ENCODE measurements at places on chromosomes 6 and 20. TPM values are rescaled to one million over a fixed set of nuclear protein-coding genes. Genes with fewer than 3 reads are reported as not detected.

- no peak for DNase-seq
These were observed 11.8 kb upstream of the CCN5 start for GRCh38 chr20:44703183-44703925.

DNA sequence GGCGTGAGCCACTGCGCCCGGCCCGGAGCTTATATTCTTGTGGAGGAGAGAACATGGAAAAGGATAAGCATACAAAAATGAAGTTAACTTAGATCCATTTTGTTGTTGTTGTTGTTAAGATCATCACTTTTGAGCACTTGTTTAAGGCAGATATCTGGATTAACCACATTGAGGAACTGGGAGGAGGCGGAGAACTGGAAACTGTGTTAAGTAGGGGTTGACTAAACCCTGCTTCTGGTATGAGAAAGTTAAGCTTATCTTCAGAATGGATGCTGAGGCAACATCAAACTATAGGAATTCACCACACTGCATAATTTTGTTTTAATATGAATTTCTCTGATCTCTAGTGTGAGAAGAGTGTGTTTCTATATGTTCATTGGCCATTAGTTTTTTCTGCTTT, 57.6 kb downstream of the GCNT2 start:
- DNase-seq: no peak

The PLCB4 gene
- 3.2 TPM for total RNA-seq

DNA sequence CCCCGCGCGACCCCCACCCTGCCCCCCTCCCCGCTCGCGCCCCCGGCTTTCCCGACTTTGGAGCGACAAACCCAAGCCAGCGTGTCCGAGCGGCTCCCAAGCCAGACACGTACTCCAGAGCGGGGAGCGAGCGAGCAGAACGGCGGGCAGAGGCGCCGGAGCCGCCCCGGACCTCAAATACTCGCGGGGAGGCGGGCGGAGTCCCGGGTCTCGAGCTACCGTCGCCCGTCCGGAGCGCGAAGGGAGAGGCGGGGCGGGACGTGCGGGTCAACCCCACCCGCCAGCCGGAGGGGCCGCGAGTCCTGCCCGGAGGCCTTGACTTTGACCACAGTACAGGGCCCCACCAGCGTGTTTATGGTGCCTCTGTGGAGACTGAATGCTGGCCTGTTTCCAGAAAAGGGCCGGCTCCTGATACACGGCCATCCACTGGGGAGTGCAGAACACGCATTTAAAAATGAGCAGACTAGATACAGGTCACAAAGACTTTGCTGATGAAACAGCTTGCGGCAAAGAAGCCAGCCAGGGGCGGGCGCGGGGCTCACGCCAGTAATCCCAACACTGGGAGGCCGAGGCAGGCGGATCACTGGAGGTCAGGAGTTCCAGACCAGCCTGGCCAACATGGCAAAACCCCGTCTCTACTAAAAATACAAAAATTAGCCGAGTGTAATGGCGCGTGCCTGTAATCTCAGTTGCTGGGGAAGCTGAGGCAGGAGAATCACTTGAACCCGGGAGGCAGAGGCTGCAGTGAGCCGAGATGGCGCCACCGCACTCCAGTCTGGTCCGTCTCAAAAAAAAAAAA, at the start of gene SERPINB6:
Gene SERPINB6, minus strand, starts transcription at position 148 of the 799 bp plus-strand sequence. CDS start 12,235 bp downstream, outside the sequence.
- DNase-seq: peak; percentile 93

GRCh38 chr20:49831022-49831769, 18.6 kb downstream of the SLC9A8 start:
- DNase-seq: peak; percentile 51

DNA sequence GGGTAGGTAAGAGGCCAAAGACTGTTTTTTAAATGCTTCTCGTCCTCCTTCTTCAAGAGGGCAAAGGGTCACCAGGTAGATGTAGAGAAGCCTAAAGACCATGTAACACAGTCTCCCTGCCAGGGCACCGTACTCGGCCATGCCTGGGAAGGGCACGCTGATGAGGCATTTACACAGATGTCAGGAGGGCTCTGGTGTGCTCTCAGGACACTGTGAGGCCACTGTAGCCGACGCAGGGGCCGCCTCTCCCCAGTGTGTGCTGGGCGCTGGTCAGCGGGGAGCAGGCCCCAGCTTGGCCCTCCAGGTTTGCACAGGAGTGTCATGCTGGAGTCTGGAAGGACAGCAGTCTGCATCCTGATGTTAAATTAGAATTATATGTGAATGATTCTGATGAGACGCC, 7.1 kb upstream of the MTG2 start:
- no peak for DNase-seq

- peak; percentile 55 for DNase-seq
These were observed 65.8 kb upstream of the SLC22A1 start for GRCh38 chr6:160055813-160056212.

DNA sequence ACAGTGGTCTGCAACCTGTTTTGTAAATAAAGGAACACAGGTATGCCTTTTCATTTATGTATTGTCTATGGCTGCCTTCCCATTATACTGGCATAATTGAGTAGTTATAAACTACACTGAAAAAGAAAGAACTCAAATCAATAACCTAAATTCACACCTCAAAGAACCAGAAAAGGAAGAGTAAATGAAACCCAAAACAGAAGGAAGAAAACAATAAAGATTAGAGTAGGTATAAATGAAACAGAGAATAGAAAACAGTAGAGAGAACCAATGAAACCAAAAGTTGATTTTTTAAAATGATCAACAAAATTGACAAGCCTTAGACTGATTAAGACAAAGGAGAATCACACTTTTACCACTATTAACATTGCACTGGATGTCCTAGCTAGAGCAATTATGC, 34.7 kb downstream of the FAM184A start:
- no peak for DNase-seq

The CST2 gene
- total RNA-seq: not detected

The GNRH2 gene
- not detected for total RNA-seq

The PCSK2 gene
- total RNA-seq: not detected

- peak; percentile 89 for DNase-seq
These were observed 28.4 kb downstream of the TBC1D7 start for GRCh38 chr6:13299918-13300317.

GRCh38 chr6:51571168-51571567, 516.2 kb downstream of the PKHD1 start:
- DNase-seq: no peak

GRCh38 chr6:47772359-47772758, 9.5 kb upstream of the OPN5 start:
- DNase-seq: no peak

- peak; percentile 32 for DNase-seq
These were observed 7.6 kb upstream of the FAM110A start for GRCh38 chr20:825710-826421.

DNA sequence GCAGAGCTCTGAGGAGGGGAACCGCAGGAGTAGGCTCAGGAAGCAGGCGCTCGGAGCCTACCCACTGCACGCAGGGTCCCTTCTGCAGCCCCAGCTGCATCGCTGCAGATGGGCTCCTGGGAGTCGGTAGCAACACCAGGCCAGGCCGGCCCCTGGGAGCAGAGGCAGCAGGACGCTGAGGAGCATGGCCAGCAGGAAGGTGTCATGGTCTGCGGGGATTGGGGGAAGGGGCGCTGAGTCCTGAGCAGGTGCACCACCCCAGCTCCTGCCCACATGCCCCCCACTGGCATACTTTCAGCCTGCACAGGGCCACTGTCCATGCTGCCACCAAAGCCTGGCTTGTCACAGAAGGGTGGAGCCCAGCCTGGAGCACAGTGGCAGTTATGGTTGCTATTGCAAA, 7.7 kb upstream of the GFRA4 start:
- DNase-seq: no peak

GRCh38 chr6:37731888-37732287, 34.2 kb upstream of the MDGA1 start:
- DNase-seq: no peak

GRCh38 chr6:87745966-87746721, 44.1 kb upstream of the AKIRIN2 start:
- DNase-seq: no peak

GRCh38 chr20:5031206-5031557, 29.9 kb upstream of the SLC23A2 start:
- DNase-seq: no peak

DNA sequence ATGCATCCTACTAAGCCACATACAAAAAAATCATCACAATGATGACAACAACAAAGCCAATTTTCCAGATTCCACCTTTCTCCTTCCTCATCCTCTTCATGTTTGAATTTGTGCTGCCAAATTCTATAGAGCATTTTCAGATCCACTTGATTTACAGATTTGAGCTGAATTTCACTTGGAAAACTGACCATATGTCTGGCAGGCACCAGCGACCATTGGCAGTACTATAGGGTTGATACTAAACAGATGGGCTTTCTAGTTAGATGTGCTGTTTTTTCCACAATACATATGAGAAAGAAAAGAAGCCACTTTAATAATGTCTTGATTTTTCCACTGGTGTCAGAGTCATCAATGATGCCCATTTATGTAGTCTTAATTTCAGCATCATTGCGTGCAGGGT, 127.0 kb downstream of the PHACTR3 start:
- no peak for DNase-seq

DNA sequence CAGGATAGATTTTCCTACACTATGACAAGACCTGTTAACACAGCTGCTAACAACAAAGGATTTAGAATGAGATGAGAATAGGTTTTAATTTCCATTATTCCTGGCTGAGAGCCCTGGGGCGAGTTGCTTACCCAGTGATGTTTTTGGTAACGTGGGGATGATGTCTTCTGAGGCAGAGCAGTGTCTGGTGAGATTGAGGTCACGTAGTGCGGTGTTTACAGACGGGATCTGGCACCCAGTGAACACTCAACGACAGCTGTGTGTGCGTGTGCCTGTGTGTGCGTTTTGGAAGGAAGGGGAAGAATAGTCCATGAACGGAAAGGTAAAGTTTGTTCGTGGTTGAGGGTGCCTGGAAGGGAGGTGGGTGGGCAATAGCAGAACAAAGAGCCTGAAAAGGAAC, 384.7 kb downstream of the C6orf118 start:
- no peak for DNase-seq

DNA sequence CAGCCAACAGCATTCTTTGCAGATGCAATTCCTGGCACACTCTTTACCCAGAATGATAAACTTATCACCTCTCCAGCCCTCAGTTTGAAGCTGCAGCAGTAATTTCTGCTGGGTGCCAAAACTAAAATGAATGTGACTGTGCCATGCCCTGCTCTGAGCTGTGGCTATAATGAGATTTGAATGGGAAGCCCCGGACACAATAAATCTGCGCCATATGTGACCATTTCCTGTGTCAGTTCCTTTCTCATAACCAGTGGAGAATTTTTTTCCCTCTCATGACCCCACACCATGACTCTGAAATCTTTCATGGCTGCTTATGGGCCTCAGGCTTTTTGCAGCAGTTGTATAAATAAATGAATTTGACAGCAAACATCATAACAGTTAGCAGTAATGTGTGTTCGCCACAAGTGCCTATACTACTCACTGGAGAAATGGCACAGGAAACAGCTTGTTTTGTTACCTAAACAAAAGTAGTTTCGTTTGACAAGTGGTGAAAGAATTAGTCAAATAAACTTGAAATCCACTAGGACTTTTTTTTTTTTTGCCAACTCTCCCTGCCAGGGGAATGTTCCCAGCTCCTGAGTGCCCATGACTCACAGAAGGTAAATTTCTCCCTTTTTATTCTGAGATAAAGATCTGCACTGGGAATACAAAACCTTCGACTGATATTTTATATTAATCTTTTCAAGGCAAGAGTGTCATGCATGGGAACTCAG, 408.4 kb downstream of the PKHD1 start:
- no peak for DNase-seq

The DOK5 gene
- 1.3 TPM for total RNA-seq

- DNase-seq: no peak
These were observed 714 bp downstream of the AIF1 start for GRCh38 chr6:31615748-31616147.

GRCh38 chr20:44570367-44570766, 12.0 kb upstream of the PKIG start:
- no peak for DNase-seq

GRCh38 chr6:158654498-158654897, 4.6 kb downstream of the SYTL3 start:
- DNase-seq: peak; percentile 92

- no peak for DNase-seq
These were observed 7.3 kb downstream of the TRDN start for GRCh38 chr6:123629258-123629941.

The CAGE1 gene
- total RNA-seq: under 0.01 TPM

The ULBP2 gene
- total RNA-seq: 4.5 TPM

The TFAP2B gene
- not detected for total RNA-seq

DNA sequence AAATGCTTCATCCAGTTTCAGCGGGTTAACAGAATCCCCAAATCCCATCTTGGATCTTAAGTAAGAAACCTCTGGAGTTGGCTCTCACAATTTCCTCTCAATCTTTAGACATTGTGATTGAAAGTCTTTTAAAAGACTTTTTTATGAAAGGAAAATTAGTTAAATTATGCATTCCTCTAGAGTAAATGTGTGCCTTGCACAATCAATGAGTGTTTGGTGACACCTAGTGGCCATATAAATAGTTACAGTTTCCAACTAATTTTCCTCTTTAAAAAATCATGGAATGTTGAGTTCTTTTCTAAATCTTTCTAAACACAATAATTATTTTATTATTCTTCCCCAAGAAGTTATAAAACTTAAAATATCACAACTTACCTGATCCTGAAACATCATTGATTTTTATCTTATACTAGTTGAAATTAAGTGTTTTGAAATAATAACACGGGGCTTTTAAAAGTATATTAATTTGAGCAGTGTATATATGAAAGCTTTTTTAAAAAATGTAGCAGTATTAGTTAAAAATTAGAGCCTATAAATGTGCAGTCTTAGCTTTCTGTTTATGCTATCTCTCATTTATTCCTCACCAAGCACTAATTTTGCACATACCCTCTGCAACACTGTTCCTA, 66.4 kb downstream of the PKHD1 start:
- peak; percentile 37 for DNase-seq

DNA sequence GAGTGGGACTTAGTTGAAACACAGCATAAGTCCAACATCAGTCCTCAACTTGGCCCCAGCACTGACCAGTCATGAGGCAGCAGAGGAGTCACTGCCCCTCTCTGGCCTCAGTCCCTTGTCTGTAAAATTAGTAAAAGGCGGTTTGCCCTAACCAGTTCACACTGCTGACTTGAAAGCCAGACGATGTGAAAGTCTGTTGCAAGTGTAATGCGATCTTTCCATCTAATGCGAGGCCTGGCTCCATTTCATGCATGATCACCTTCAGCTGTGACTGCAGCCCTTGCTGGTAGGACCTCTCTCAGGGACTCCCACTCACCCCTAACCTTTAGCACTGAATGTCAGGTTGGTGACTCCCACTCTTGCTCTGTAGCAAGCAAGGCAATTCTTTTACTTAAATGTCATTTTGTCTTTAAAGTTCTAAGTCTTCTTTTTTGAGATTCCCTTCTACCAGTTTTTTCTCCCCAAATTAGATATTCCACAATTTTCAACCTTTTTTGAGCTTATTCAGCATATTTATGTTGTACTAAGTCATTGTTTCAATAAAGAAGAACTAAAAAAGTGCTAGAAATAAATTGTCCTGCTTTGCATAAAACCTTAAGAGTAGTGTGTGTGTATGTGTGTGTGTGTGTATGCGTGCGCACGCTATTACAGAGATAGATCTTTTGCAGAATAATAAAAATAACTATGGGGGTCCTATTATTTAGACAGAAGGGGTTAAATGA, 245.5 kb downstream of the PACRG start:
- no peak for DNase-seq

The RIPOR3 gene
- 29.3 TPM for total RNA-seq

The PTCRA gene
- total RNA-seq: not detected

GRCh38 chr6:166245148-166245547, 63.0 kb downstream of the PRR18 start:
- no peak for DNase-seq

The PTK6 gene
- under 0.01 TPM for total RNA-seq

All from fibroblast of villous mesenchyme (primary cell).